Activated naive CD4-positive, alpha-beta T cell treated with anti-CD3 and anti-CD28 coated beads, Interleukin-2, amount 10 ng/mL, durations not matched to agents 7 days and 5 days (primary cell): ENCODE measurements at places on chromosomes 16 and 17.

DNA sequence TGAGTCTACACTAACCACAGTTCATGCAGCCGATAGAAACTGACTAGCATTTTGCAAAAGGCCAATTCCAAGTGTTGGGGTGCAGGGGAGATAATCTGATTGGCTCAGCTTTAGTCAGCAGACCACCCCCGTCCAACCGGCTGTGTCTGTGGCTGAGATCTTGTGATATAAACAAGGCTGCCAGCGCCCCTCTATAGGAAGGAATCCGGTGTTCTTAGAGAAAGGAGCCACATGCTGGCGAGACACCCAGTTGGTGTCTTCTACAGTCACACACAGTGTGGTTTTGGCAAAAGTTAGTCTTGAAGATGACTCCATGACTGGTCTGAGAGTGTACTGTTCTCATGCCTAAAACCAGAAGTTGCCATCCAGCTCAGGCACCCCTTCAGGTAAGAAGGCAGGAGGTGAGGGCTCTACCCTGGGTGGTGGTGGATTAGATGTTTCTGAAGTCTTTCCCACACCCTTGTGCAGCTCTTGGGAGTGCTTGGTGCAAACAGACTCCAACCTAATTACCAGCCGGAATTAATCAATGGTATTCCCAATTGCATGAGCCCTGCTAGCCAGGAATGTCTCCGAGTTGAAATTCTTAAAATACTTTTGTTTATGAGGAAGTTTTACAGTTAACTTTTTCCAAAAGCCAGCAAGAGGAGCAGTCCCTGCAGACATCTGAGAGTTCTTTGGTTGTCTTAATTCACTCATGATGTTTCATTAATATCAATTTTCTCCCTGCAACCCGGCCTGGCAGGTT lies 172.3 kb upstream of the IRX6 start:
- no peak for DNase-seq

GRCh38 chr17:28763137-28763799 lies 19.5 kb downstream of the TRAF4 start:
- DNase-seq = no peak

- DNase-seq = no peak
These were observed 98.7 kb downstream of the UTP18 start for GRCh38 chr17:51359055-51359454.

GRCh38 chr16:24538756-24539294 lies 541 bp upstream of the RBBP6 start:
- no peak for DNase-seq

DNA sequence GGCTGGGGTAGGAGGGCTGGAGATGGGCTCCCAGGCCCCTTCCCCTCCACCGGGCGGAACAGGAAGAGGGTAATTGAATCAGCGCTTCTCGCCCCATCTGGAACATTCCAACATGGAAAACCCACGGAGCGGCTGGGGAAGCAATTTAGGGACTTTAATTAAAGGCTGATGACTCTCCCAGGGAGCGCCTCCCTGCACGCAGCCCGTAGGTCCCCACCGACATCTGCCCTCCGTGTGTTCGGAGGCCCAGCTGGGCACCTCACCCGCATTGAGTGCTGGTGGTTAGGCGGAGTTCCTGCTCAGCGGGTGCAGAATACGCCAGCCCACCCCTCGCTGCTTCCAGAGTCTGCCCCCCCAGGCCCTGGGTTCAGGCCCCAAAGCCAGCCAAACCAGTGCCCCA lies 10.0 kb downstream of the HS3ST6 start:
- no peak for DNase-seq

DNA sequence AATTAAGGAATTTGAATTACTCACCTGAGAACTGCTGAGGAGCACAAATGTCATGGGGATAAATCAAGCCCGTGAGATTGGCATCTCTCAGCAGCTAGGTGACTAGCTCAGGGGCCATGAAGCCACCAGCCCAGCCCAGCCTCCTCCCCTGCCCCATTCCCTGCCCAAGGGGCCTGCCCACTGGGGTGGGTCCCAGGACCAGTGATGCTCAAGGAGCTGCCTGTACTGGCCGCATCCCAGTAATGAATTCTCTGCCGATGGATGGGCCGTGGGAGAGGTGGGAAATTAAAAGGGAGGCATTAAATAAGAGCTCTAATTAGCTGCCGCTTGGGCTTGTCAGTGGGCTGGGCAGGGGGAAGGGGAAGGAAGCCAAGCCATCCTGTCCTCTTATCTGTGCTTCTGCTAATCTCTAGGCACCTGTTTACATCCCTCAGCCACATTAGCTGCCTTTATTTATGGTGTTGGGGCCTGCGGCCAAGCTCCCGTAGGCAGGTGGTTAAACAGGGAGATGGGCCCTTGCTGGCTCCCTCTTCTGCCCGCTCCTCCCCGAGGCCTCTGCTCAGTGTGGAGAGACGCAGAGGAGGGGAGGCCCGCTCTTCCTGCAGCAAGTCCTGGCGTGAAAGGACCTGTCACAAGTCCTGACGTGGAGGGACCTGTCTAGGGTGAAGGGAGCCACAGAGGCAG lies 48.8 kb downstream of the PIPOX start:
- DNase-seq = no peak

GRCh38 chr16:20191566-20191965 lies 117.9 kb upstream of the GPR139 start:
- DNase-seq = no peak

GRCh38 chr17:32684087-32684958 lies 192.6 kb downstream of the MYO1D start:
- no peak for DNase-seq

DNA sequence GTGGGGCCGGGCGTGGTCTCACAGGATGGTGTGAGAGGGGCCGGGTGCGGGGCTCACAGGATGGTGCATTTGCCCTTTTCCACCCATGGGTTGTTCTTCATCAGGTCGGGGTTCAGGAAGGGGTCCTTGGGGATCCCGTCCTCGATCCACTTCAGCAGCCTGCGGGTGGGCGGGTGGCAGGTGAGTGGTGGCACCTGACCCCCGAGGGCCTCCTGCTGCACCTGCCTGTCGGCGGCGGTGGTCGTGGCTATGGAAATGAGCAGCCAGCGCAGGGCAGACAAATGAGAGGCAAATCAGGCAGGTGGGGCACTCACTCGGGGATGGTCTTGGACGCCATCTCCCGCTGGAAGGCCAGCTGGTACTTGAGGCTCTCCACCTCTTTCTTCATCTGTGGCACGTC lies 1.9 kb downstream of the GNG13 start:
- no peak for DNase-seq

DNA sequence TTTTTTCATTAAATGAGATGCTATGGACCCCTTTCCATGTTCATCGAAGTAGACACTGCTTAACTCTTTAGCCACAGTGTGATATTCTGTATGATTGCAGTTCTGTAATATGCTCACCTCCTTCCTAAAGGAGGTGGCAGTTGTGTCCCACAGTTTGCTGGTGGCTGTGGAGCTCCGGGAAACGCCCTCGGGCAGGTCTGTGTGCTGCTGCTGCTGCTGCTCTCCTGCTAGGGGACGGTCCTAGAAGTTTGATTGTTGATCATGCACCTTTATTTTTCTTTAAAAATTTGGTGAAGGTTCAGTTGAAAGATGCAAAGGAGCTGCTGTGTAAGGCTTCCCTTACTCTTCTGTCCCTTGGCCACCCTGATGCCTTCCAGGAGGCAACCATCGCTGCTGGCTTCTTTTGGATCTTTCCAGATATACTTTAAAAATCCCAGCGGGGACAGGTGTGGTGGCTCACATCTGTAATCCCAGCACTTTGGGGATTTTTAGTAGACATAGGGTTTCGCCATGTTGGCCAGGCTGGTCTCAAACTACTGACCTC lies 8.4 kb upstream of the CLEC18A start:
- DNase-seq = no peak

GRCh38 chr16:65059406-65059980 lies 62.4 kb downstream of the CDH11 start:
- DNase-seq = no peak

- no peak for DNase-seq
These were observed 41.8 kb downstream of the NOL11 start for GRCh38 chr17:67759355-67760171.

DNA sequence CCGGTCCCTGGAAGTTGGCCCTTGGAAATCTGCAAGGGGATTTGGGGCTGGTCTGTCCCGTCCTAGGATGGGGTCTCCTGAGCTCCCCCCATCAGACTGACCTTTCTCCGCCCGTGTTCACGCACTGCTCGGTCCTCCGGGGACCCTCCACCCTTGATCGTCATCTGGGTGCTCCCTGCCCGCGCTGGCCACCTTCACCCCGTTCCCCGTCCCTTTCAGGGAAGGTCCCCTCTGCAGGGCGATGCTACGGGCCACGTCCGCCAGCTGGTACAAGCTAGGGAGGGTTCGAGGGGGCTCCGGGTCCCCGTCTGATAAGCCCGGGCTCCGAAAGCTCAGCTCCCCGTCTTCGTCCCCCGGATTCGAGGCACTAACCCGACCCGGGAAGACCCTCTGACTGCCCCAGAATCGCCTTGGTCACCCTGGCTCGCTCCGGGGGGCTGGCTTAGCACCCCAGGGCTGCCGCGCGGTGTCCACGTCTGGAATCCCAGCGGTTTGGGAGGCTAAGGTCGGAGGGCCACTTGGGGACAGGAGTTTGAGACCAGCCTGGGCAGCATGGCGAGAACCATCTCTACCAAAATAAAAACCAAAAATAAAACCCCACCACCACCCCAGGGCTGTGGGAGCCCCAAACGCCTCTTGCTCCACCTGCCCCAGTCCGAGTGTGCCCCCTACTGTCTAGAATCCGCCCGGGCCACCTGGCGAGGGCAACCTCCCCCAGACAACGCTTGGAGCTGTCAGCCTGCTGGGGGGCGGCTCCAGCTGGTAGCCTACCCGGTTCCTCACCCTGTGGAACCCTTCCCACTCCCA lies 1.1 kb upstream of the SLC43A2 start:
- peak; percentile 86 for DNase-seq

- DNase-seq = no peak
These were observed 111.3 kb downstream of the TRIM37 start for GRCh38 chr17:58995247-58995940.

DNA sequence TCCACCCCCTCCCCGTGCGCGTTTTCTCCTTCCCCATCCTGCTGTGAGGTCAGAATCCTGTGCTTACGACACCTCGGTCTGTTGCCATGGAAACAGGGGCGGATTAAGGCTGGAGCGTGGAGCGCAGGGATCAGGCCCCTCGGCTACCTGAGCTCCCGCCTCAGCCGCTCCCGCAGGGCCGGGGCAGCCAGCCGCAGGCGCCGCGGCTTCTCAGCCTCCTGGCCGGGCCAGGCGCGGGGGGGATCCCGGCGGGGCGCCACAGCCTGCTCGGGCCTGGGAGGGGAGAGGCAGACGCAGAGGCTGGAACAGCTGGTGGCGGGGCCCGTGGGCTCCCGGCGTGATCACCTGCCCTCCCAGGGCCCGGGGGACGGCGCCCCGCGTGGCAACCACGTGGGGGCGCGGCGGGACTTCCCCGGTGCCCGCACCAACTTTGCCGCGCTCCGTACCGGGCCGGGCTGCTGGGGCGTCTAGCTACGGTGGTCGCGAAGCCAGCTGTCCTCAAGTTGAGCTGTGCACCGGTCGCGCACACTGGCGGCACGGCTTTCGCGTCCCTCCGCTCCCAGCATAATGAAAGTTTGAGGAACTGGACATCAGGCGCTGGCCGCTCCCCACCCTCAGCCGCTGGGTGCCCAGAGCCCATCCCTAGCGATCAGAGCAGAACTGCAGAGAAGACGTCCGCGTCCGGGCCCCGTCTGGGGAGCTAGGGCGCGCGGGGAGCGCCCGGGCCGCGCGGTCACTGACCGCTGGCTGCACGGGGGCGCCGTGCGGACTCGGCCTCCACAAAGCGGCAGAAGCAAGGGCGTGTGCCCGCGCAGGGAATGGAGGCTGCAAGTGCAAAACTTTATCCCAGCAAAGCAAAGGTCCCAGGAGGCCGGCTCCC lies 1.2 kb downstream of the RTN4RL1 start:
- peak; percentile 67 for DNase-seq

GRCh38 chr16:4586291-4586690 lies 28.4 kb downstream of the UBALD1 start:
- no peak for DNase-seq

- DNase-seq = peak; percentile 30
These were observed at the start of gene SLC13A5 for GRCh38 chr17:6713130-6713917. Gene SLC13A5, minus strand, starts transcription at chr17:6713369. Its CDS starts 36 bp downstream, at chr17:6713333.

- peak; percentile 5 for DNase-seq
These were observed 6.4 kb upstream of the PRSS21 start for GRCh38 chr16:2810651-2811050.

GRCh38 chr16:66389256-66390176 lies 23.0 kb downstream of the CDH5 start:
- DNase-seq = no peak

- DNase-seq = peak; percentile 11
These were observed 16.4 kb upstream of the METRNL start for GRCh38 chr17:83062818-83063671.

GRCh38 chr17:12406623-12407215 lies 259.0 kb upstream of the MYOCD start:
- DNase-seq = no peak

DNA sequence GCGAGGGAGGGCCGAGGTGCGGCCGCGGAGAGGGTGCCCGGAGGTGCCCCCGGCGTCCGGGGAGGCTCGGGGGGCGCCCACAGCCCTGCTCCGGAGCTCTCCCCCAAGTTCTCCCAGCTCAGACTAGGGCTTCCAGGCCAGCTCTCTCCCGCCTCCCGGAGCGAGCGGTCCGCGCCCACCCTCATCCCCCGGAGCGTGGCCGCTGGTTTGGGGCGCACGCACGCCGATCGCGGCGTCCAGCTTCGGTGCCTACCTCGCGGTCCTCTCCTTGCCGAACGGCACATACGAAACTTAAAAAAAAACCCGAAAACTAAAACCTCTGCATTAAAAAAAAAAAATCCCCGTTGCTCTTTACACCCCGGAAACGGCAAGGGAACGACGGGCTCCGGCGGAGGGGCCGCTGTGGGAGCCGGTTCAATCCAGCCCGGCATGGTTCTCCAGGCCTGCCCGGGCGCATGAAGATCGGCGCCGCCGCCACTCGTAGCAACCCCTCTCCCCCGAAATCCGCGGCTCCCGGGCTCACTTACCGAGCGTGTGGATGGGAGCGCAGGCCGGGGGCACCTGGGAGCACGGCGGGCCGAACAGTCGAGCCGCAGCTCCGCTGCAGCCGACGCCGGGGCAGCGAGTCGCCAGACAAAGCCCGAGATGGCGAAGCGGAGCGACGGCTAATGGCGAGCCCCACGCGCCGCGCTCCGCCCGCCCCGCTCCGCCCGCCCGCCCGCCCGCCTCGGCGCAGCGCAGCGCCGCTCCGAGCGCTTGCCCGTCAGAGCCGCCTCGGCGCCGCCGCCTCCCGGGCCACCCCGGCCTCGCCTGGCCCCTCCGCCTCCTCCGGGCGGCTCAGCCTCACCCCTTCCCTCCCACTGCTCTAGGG lies 973 bp upstream of the UBTF start:
- DNase-seq = peak; percentile 70

- DNase-seq = no peak
These were observed 15.2 kb downstream of the ARHGAP17 start for GRCh38 chr16:24999856-25000461.

- DNase-seq = no peak
These were observed 100.7 kb downstream of the SALL1 start for GRCh38 chr16:51050377-51050706.

- DNase-seq = no peak
These were observed 178.5 kb upstream of the TBX2 start for GRCh38 chr17:61221181-61221580.
